ENCODE measurements at places on chromosomes 3 and 15.

DNA sequence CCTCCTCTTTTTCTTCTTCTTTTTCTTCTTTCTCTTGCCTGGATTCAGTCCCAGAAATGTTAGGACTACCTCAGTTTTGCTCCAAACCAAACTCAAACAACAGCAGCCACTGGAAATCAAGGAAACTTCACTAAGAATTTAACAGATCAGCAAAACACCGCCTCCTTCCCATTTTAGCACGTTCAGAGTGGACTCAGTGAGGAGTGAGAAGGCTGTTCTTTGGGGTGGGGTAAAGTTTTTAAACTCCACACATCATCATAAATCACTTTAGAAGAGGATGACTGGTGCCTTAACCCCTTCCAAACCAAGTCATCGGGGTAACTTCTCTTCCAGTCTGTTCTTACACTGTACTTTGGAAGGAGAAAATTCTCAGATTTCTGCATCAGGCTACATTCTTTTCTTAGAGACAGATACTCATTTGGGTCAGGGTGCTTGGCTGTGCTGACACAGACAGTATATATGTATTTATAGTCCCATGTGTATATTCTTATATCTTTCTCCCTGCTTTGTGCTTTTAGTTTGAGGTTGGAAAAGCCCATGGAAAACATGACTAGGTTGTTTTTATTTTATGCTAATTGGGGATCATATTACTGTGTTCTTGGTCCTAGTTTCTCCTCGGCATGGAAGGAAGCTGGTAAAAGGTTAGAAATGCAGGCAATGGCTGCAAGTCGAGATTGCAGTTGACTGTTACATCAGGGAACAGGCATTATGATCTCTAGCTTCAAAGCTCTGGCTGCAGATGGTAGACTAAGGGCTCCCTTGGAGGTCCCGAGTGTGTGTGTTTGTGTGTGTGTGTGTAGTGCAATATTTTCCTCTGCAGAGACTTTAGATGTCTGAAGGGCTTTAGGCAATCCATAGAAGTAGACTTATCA lies at the start of gene CCDC80:
TSS of gene CCDC80 (minus strand) at position 214 of the 872 bp plus-strand sequence. CDS start 1,238 bp downstream, outside the sequence.
- no peak for DNase-seq

- no peak for DNase-seq
Observed at GRCh38 chr3:71702131-71703024, 22.8 kb downstream of the EIF4E3 start.

- peak; percentile 17 for DNase-seq
Observed at GRCh38 chr3:149004622-149005021, 13.3 kb downstream of the GYG1 start.

DNA sequence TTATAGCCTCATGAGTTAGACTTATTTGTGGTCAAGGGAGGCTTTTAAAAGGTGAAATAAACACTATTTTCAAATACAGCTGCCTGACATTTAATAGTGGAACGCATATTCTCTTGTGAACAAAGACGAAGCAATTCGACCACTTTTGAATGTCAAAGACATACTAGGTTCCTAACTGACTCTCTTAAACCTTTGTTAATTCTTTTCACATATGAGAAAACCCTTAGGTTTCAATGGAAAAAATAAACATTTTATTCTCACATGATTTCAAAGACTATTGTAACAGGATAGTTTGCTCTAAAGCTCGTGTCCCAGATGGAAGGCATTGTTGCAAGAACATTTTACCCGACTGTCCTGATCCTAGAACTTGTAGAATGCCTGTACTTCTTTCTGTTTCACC lies 74.8 kb upstream of the BOC start:
- DNase-seq: no peak

GRCh38 chr3:179074656-179075055 lies 3.0 kb upstream of the ZMAT3 start:
- no peak for DNase-seq

DNA sequence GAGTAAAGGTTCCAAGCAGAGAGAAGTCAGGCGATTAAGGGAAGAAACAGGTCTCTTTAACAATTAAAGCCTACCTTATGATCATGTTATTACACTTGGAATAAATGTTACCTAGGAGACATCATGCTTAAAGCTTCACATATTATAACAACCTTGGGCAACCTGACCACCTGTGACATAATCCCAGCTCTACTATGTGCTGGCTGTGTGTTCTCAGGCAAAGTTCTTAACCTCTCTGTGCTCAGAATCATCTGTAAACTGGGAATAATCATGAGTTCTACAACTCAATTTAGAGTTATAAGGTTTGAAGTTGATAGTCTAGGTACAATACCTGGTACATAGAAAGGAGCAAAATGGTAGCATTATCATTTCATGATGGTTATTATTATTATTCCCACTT lies 159.3 kb downstream of the MAGI1 start:
- no peak for DNase-seq

- DNase-seq: no peak
Observed at GRCh38 chr3:187181454-187182170, 15.7 kb upstream of the RTP1 start.

DNA sequence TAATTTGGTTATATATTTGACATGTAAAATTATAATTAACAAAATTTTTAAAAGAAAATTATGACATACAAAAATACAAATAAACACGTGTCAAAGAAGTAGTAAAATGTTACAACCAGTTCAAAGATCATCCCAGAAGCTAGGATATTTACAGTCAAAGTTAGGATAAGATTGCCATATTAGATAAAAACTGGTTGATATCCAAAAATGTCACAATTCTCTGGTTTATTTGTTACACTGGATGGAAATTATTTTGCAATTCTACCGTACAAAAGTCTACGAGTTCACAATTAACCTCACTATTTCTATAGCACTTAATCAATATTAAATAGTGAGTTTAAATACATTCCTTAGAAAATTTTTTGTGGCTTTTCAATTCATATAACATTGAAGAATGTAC lies 673.8 kb downstream of the GBE1 start:
- no peak for DNase-seq

All from hippocampal formation (tissue), 2 donors.